ENCODE measurements at places on chromosomes 11 and 22.
A peak's percentile ranks its signal among the peaks of the same experiment; 100 is the strongest.

DNA sequence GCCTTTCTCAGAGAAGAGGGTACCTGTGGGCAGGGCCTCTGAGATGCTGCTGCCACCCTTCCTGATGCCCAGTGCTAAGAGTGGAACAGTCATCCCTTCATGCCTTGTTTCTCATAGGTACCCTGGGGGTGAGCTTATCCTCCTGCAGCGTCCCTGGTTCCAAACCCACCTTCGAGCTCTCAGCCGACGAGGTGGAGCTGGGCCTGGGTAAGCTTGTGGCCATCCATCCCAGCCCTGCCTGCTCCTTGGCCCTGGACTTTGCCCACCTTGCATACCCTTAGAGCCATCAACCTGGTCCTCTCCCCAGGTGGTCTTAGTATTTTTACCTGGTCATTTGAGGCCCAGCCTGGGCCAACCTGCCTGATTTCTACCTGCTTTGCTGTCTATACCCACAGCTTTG lies 8.7 kb downstream of the TKFC start:
- peaks cover 15% of the 10 kb centered on the region for H3K36me3 ChIP-seq
- no peak overlapping the region for H3K4me3 ChIP-seq
- no peak for DNase-seq
- H3K27ac ChIP-seq, result no peak overlapping the region

DNA sequence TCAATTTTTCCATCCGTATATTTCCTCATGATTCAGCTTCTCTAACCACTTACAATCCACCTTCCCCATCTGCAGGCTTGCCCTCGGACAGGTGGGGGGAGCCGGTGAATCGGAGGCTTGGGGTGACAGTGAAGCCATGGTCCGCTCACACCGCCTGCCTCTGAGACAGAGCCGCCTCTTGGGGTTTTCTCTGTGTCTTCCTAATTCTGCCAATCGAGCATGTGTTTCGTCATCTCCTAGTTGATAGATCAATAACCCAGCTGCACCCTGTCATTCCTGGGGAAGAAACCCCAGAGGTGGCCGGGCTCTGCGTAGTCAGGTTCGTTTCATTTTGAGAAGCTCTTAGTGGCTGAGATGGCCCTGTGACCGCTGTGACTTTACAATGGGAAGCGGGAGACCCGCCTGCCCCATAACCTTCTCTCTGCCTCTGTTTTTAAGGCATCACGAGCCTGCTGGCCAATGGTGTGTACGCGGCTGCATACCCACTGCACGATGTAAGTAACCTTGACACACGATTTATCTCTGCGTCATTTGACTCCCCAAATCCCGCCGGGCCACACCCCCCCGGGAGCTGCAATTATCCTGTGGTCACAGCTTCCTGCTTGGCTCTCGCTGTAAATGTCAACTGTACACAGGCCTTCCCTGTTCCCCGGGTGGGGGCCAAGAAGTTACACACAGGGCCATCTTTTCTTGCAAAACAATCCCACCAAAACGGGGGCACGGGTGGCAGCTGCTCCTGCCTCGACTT lies 33.3 kb downstream of the ANO1 start:
- no peaks in the 10 kb centered on the region for H3K27me3 ChIP-seq
- no peak overlapping the region for H3K4me3 ChIP-seq
- no peaks in the 10 kb centered on the region for H3K36me3 ChIP-seq
- peak; percentile 35 for DNase-seq

DNA sequence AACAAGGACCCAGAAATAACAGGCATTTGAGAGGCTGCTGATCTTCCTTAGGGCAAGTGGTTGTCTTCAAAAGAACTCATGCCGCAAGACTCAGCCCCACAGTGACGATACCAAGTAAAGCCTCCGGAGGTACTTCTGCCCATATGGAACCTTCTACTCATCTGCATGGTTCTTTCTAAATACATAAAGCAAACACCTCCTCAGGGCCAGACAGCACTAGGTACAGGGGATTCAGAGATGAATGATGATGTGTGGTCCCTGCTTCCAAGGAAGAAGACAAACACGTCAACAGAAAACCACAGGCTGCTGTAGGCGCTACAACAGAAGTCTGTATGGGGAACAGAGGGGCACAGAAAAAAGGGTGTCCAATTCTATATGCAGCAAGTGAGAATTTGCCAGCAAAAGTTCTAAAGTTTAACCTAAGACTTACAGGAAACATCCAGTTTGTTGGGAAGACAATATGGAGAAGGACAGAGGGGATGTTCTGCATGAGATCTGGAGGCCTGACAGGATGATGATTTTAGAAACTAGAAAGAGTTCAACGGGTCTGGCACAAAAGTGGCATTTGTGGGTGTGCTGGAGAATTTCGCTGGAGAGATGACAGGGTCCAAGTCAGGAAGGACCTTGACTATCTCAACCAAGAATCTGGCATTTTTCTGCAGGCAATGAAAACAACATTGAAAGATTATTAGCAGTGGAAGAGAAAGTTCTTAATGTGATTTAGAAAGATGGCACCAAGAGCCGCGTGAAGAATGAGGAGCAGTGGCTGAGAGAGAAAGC lies 23.7 kb downstream of the JAML start:
- H3K36me3 ChIP-seq, result peaks cover 94% of the 10 kb centered on the region
- no peak for DNase-seq
- no peak overlapping the region for H3K4me3 ChIP-seq
- H3K4me1 ChIP-seq, result peaks cover 27% of the 10 kb centered on the region

DNA sequence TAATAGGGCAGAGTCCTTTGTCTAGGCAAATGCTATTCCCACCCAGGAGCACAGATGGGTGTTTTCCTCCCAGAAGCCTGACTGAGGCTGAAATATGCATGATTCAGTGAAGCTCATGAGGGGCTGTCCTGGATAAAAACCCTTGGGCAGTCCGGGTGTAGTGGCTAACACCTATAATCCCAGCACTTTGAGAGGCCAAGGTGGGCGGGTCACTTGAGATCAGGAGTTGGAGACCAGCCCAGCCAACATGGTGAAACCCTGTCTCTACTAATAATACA lies 48.6 kb upstream of the LMO2 start:
- H3K27ac ChIP-seq, result no peak overlapping the region
- H3K36me3 ChIP-seq, result no peaks in the 10 kb centered on the region
- H3K4me1 ChIP-seq, result peaks cover 40% of the 10 kb centered on the region
- DNase-seq, result no peak
- no peaks in the 10 kb centered on the region for H3K27me3 ChIP-seq

Measured in CD14-positive monocyte (primary cell).